Dermis blood vessel endothelial cell (primary cell): ENCODE measurements at places on chromosomes 16 and 17.

DNA sequence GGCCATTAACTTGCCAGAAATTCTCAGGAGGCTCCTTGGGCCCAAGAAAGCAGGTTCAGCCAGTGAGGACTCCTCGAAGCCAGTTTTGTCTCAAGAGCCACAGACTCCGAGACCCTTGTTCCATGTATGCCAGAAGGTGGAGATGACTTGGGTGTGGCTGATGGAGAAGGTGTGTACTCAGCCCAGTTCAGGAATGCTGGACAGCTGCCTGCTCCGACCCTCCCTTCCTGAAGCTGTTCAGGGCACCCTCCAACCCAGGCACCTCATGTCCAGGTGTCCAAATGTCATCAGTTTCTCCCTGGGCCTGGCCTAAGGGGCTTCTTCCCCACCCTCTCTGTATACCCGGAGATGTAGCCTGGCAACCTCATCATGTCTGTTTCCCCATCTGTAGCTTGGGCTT lies 40.2 kb downstream of the NOG start:
- no peak for DNase-seq

- no peak for DNase-seq
These were observed 7.9 kb downstream of the ACLY start for GRCh38 chr17:41910701-41911391.

GRCh38 chr17:30263552-30264333 lies 28.0 kb downstream of the BLMH start:
- DNase-seq = peak; percentile 79

DNA sequence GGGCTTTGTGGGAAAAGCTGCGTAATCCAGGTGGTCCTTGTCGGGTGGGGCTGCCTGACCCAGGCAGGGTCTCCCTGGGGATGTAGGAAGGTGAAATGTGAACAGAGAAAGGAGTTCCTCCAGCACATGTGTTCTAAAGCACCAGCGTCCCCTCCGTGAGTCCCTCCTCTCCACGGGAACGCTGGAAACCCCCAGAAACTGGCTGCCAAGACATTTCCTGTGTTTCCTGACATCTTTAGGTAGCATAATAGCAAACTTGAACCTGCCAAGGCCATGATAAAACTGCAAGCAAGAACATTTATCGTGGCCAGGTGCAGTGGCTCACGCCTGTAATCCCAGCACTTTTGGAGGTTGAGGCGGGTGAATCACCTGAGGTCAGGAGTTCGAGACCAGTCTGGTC lies 12.6 kb upstream of the PYDC1 start:
- DNase-seq = peak; percentile 42

DNA sequence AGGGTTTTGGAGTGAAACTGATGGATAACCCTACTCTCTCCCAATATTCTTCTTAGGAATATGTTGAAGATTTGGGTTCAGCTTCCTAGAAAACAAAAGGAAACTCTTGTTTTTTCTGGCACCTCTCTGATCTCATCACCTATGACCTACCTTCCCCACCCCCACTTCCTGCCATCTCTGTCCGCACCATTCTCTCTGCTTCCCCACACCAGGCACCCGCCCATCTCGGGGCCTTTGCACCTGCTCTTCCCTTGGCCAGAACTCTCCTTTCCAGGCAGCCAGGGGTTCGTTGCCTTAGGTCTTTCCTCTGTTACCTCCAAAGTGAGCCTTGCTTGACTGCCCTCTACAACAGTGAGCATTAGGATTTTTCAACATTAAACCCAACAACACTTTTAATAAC lies 159.7 kb downstream of the IRX3 start:
- DNase-seq = no peak

DNA sequence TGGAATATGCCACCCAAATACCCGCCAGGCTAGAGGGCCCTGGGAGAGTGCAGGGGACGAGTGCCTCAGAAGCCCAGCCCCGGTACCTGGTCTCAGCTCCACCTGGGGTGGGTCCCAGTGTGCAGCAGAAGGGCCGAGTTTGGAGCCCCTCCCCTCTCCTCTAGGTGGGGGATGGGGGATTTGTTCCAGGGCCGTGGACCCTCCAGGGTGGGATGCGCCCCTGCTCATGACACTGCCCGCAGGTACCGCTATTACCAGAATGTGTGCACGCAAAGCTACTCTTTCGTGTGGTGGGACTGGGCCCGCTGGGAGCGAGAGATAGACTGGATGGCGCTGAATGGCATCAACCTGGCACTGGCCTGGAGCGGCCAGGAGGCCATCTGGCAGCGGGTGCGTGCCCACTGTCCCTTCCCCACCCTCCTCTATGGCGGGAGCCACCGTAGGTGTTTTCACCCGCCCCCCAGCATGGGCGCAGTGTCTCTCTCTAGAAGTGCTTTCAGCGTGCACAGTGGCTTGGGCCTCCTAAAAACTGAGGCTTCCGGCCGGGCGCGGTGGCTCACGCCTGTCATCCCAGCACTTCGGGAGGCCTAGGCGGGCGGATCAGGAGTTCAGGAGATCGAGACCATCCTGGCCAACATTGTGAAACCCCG lies 1.2 kb downstream of the NAGLU start:
- DNase-seq = no peak

DNA sequence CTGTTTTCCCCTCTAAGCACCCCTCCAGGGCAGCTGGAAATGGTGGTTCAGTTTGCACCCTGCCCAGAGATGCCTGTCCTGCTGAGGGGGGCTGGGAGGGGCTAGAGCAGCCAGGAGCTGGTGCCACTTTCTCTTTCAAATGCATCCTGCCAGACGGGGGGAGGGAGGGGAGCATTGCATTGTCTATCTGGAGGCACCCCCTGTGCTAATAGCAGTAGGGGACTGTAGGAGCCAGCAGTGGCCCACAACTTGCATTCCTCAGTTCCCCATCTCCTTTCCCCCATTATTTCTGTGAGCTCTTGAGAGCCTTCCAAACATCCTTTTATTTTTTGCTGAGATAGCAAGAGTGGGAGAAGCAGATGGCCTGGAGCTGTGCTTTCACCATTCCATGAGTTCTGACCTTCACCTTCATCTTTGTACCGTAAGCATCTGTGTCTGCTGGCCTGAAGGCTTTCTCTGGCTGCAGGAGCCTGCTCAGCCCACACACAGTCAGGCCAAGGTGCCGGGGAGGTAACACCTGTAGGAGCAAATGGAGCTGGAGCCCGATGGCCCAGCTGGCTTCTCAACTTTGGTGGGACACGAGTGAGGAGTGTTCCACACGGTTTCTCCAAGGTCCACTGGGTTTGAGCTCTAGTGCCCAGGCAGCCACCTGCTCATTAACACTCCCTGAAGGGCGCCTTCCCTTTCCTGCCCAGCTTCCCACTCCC lies 5.2 kb downstream of the WFDC1 start:
- DNase-seq = no peak

- DNase-seq = no peak
These were observed 122.9 kb downstream of the ABCA8 start for GRCh38 chr17:68832109-68832802.

DNA sequence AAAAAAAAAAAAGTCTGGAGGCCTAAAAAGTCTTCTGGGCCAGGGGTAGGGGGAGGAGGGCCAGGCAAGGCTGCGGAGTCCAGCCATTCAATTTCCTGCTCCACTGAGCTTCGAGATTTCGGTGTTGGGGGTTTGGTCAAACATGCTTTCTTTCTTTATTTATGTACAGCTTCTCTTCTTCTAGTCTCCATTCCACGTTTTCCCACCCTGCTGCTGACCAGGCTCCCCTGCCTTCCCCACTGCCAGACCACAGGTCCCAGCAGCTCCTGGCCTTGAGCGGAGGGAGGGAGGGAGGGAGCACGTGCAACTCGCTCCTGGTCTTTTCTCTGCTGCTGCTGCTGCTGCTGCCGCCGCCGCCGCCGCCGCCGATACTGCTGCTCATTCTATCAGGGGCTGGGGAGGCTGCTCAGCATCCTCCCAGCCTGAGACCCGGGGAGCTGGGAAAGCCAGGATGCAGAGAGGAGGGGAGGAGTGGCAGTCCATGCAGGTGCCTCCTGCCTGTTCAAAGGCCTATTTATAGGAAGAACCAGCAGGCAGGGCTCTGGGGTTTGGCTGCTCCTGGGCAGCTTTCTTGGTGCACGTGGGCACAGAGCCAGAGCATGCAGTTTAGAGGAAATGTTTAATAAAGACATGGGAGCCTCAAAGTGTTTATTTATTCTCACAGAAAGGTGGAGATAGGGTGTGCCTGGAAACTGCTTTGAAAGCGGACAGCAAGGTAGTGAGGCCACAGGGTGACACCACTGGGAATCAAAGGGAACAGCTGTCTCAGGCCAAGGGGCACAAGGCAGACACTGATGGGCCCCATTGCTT lies 23.4 kb upstream of the ZFHX3 start:
- peak; percentile 66 for DNase-seq

DNA sequence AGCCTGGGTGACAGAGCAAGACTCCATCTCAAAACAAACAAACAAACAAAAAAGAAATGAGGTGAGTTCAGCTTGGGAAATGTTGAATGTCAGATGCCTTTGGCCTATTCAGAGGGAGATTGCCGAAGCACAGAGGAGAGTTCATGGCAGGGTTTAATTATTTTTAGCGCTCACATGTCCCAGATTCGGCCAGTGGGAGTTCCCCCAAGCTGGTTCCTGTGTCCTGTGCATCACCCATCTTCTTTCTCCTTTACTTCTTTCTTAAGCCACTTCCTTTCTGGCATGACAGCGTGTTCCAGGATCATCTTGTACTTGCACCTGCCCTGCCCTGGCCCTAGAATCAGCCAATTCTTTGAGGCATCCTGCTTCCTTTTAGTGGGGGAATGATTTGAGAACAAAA lies 9.2 kb downstream of the MPV17L start:
- no peak for DNase-seq

GRCh38 chr16:16973707-16974591 lies 496.8 kb downstream of the XYLT1 start:
- DNase-seq = no peak
